WTC11 (cell line): ENCODE measurements at places on chromosomes 11 and 22. TPM values are rescaled to one million over a fixed set of nuclear protein-coding genes. Genes with fewer than 3 reads are reported as not detected.

C11orf21 gene
- 0.11 to 0.24 TPM in 2 of 3 replicates, not detected in the other for total RNA-seq

APOL4 gene
- 0.07 to 0.31 TPM in 2 of 3 replicates, not detected in the other for total RNA-seq

SERHL2 gene
- 0.37 to 1.1 TPM (median 0.92 TPM) in 3 replicates for total RNA-seq

FOLH1 gene
- total RNA-seq: not detected in 3 replicates

CCDC116 gene
- total RNA-seq: 0.14 to 0.57 TPM (median 0.27 TPM) in 3 replicates

MMP12 gene
- total RNA-seq: not detected in 3 replicates

ZNF74 gene
- total RNA-seq: 56.5 to 62.8 TPM (median 61.7 TPM) in 3 replicates

GGTLC2 gene
- total RNA-seq: not detected in 3 replicates

MAPK11 gene
- 1.4 to 2.3 TPM (median 1.9 TPM) in 3 replicates for total RNA-seq

PLAAT2 gene
- 0.25 to 0.66 TPM (median 0.55 TPM) in 3 replicates for total RNA-seq

DCDC1 gene
- 0.22 to 0.25 TPM (median 0.25 TPM) in 3 replicates for total RNA-seq

TMPRSS6 gene
- total RNA-seq: 0.11 to 0.14 TPM in 2 of 3 replicates, not detected in the other

PIH1D2 gene
- total RNA-seq: 0.71 to 0.85 TPM (median 0.71 TPM) in 3 replicates

CHRDL2 gene
- 0.25 to 0.55 TPM (median 0.37 TPM) in 3 replicates for total RNA-seq

ROBO4 gene
- 0.07 to 0.13 TPM (median 0.09 TPM) in 3 replicates for total RNA-seq

CNTN5 gene
- total RNA-seq: 0.07 TPM in 1 of 3 replicates, not detected in the others

RAB3IL1 gene
- 7.2 to 11.1 TPM (median 8.9 TPM) in 3 replicates for total RNA-seq

SLC15A3 gene
- total RNA-seq: 10.2 to 12.1 TPM (median 11.5 TPM) in 3 replicates

SMIM35 gene
- total RNA-seq: not detected in 3 replicates

OR8A1 gene
- total RNA-seq: not detected in 3 replicates

ST14 gene
- total RNA-seq: 27.5 to 33.9 TPM (median 27.8 TPM) in 3 replicates

TSPAN18 gene
- total RNA-seq: 35.2 to 44.7 TPM (median 37.6 TPM) in 3 replicates

GGT5 gene
- 0.09 to 0.32 TPM (median 0.20 TPM) in 3 replicates for total RNA-seq

CELSR1 gene
- total RNA-seq: 16.8 to 20.8 TPM (median 19.9 TPM) in 3 replicates

TLCD5 gene
- total RNA-seq: 8.2 to 10.2 TPM (median 8.3 TPM) in 3 replicates

BLID gene
- not detected in 3 replicates for total RNA-seq

LRP4 gene
- 27.6 to 39.5 TPM (median 28.0 TPM) in 3 replicates for total RNA-seq

IFTAP gene
- 3.8 to 4.2 TPM (median 4.1 TPM) in 3 replicates for total RNA-seq

AQP11 gene
- total RNA-seq: 0.99 to 1.6 TPM (median 1.2 TPM) in 3 replicates
